ENCODE measurements at places on chromosomes 13 and 19.

DNA sequence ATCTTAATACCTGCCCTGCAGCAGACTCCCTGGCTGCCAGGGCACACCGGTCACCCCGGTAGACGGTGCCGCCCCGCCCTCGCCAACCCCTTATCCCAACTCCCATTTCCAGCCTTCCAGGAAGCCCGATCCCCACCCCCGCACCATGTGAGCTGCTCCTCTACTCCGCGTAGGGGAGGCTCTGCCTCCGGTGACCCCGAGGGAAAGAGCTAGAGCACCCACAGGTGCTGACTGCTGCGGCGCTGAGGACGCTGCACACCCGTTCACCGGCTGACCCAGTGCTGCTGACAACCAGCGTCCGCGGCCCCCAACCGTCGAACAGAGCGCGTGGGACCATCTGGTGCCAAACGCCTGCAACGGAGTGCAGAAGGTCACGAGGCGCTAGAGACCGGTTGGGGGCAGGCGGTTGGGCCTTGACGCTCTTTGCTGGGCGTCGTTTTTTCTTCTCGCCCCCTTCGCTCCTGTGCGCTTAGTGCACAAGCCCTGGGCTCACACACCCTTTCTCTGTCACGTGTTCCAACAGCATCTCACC lies 59.6 kb upstream of the ZNF599 start:
- DNase-seq = no peak

DNA sequence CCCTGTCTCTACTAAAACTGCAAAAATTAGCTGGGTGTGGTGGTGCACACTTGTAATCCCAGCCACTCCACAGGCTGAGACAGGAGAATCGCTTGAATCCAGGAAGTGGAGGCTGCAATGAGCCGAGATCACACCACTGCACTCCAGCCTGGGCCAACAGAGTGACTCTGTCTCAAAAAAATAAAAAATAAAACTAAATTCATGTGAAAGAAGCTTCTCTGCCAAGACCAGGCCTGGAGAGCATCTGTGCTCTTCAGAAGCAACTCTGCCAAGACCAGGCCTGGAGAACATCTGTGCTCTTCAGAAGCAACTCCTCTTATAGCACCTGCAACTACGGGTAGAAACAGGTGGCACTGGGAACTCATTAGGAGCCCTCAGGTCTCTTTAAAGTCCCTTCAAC lies 37.7 kb downstream of the CRYL1 start:
- DNase-seq = no peak

DNA sequence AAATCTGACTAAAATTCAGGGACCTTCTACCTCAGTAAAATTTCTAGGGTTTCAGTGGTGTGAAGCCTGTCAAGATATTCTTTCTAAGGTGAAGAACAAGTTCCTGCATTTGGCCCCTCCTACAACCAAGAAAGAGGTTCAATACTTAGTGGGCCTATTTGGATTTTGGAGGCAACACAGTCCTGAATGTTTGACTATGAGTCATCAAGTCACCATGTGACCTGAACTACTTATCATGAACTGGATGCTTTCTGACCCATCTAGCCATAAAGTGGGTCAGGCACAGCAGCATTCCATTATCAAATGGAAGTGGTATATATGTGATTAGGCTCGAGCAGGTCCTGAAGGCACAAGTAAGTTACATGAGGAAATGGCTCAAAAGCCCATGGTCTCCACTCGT lies 163.0 kb upstream of the IRS2 start:
- DNase-seq = no peak

GRCh38 chr19:18862976-18863842 lies 31.4 kb downstream of the UPF1 start:
- no peak for DNase-seq

GRCh38 chr13:33524086-33524485 lies 238.5 kb upstream of the STARD13 start:
- DNase-seq = no peak

DNA sequence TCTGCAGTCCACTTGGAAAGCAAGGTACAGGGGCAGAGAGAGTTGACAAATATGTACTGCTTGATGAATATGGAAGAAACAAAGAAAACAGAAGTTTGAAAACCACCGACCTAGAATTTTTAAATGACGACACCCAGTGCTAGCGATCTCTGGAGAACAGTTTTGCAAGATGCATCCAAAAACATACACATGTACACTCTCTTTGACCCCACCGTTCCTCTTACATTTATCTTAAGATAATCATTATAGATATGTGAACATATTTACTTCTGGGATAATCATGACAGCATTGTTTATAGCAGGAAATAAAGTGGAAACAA lies 40.8 kb upstream of the IGSF23 start:
- DNase-seq = no peak

GRCh38 chr19:46564701-46565100 lies 36.4 kb upstream of the CALM3 start:
- no peak for DNase-seq

DNA sequence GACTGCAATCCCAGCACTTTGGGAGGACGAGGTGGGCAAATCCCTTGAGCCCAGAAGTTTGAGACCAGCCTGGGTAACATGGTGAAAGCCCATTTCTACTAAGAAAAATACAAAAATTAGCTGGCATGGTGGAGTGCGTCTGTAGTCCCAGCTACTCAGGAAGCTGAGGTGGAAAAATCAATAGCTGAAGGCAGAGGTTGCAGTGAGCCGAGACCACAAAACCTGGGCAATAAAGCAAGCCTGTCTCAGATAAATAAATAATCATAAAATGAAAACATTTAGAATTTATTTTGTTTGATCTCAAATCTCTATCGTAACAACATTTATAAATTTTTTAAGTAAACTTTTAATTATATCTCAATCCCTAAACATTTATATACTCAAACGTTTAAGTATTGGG lies 36.6 kb downstream of the USP12 start:
- no peak for DNase-seq
